ENCODE measurements at places on chromosomes 5 and 9. TPM values are rescaled to one million over a fixed set of nuclear protein-coding genes. Genes with fewer than 3 reads are reported as not detected.

GRCh38 chr9:131298816-131299215 lies 9.3 kb downstream of the PLPP7 start:
- no peak for DNase-seq

DNA sequence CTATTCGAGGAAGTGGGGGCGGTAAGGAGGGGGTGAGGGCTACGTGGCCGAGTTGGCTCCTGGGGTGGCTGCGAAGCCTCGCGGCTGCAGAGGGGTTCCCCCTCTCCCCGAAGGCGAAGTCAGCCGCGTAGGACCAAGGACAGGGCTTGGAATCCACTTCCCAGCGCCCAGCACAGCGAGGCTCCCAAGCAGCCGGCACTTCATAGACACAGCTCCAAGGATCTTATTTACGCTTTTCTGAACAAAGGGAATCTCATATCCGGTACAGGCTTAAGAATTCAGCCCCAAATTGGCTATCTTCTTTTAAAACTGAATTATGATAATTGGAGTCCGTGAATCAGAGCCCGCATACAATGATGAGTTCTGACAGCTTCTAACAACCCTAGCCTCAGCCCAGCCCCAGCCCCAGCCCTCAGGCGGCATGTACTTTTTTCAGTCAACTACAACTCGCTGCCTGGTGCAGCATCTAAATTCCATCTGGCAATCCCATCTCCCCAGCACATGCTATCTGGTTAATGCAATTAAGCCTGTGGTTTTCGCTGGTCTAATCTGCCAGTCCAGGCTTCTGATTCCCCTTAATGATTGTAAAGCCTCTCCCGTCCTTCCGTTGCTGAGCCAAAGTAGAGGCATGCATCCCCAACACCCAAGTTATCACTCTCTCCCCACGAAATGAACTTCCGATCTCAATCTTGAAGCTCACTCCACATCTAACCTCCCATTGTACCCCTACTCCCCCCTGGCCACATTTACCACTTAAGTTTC lies 1.0 kb downstream of the ELAVL2 start:
- no peak for DNase-seq

DNA sequence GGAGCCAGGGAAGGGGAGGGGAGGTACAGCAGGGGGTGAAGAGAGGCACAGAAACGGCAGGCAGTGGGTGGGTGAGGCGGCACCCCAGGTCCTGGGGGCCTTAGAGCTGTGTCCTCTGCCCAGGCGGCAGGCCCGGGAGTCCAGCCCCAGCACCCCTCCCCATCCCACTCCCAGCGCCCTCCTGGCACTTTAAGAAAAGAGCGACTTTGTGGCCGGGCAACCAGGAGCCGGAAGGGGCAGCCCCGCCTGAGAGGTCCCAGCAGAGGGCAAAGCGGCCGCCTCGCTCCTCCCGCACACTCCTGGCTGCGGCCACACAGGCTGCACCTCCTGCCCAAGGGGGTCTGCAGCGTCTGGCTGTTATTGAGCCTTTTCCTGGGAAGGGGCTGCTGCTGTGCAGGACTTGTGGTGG lies 42.6 kb downstream of the NACC2 start:
- DNase-seq, result no peak

- no peak for DNase-seq
Measured at GRCh38 chr5:28729067-28729466, 1690.7 kb upstream of the CDH9 start.

GRCh38 chr5:16757146-16757545 lies 140.3 kb upstream of the RETREG1 start:
- DNase-seq, result no peak

- no peak for DNase-seq
Measured at GRCh38 chr5:55308254-55308836, 556 bp downstream of the MTREX start.

QRFP gene
- polyA plus RNA-seq, result 0.47 TPM

Measured in muscle of arm (tissue), 14 donors.